ENCODE measurements at places on chromosomes 1 and 21.

DNA sequence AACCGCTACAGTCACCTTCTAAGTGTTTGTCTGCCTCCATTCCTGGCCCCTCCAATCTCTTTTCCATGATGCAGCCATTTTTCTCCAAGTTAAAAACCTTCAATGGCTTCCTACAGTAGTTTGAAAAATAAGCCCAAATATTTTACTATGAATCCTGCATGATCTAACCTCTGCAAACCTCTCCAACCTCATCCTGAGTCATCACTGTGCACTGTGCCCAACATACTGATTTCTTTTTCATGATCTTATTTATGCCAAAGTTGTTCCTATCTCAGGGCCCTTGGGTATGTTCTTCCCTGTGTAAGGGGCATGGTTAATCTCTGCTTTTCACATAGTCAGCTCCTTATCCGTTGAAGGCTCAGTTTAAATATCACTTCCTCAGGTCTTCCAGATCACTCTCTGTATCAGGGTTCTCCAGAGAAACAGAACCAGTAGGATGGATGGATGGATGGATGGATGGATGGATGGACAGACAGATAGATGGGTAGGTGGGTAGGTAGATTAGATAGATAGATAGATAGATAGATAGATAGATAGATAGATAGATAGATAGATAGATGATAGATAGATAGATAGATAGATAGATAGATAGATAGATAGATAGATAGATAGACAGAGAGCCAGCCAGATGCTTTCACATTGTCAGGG lies 18.1 kb upstream of the PTPN14 start:
- no peak for DNase-seq

GRCh38 chr21:39088031-39088370 lies 95.2 kb downstream of the PSMG1 start:
- no peak for DNase-seq

- no peak for DNase-seq
Measured at GRCh38 chr21:38774152-38774551, 31.6 kb upstream of the ETS2 start.

GRCh38 chr1:41286992-41287391 lies 44.9 kb upstream of the SCMH1 start:
- no peak for DNase-seq

- no peak for DNase-seq
Measured at GRCh38 chr1:248778906-248779305, 23.3 kb upstream of the LYPD8 start.

GRCh38 chr1:167128261-167129227 lies 34.7 kb downstream of the STYXL2 start:
- DNase-seq, result no peak

GRCh38 chr1:3459940-3460671 lies 5.6 kb downstream of the ARHGEF16 start:
- DNase-seq, result no peak
